Right atrium auricular region (tissue), 2 donors: ENCODE measurements at places on chromosomes 16 and 17. TPM values are rescaled to one million over a fixed set of nuclear protein-coding genes. Genes with fewer than 3 reads are reported as not detected.

GRCh38 chr16:85158743-85159178 lies 46.5 kb upstream of the CIBAR2 start:
- H3K36me3 ChIP-seq = no peaks in the 10 kb centered on the region
- peak overlapping the region; percentile 78 for H3K27ac ChIP-seq
- no peak overlapping the region for H3K4me3 ChIP-seq
- no peak for DNase-seq
- H3K27me3 ChIP-seq = no peaks in the 10 kb centered on the region

DNA sequence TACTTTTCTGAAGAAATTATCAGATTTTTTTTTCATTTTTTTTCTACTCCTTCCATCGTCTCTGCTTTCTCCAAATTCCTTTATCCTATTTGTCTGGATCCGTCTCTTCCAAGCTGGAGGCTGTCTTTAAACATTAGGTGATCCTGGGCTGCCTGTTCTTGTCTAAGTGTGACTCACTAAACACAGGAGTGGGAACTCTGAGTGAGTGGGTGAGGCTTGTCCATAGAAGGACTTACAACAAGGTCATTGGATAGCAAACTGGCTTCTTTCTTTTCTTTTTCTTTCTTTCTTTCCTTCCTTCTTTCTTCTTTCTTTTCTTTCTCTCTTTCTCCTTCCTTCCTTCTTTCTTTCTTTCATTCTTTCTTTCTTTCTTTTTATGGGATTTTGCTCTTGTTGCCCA lies 18.2 kb downstream of the ALOX15 start:
- no peak for DNase-seq
- no peak overlapping the region for H3K27ac ChIP-seq
- H3K36me3 ChIP-seq = no peaks in the 10 kb centered on the region
- no peaks in the 10 kb centered on the region for H3K4me1 ChIP-seq

- no peak overlapping the region for H3K27ac ChIP-seq
- no peak overlapping the region for H3K4me3 ChIP-seq
- no peaks in the 10 kb centered on the region for H3K27me3 ChIP-seq
- DNase-seq = peak; percentile 32
These were observed 234.3 kb upstream of the TNRC6C start for GRCh38 chr17:77723909-77724875.

The COX6A2 gene
- total RNA-seq = 515 TPM

The APOH gene
- total RNA-seq = not detected
